ENCODE measurements at places on chromosomes 16 and 17.
A peak's percentile ranks its signal among the peaks of the same experiment; 100 is the strongest.

GRCh38 chr17:74117999-74118421 lies 85.5 kb upstream of the RPL38 start:
- no peak for DNase-seq

DNA sequence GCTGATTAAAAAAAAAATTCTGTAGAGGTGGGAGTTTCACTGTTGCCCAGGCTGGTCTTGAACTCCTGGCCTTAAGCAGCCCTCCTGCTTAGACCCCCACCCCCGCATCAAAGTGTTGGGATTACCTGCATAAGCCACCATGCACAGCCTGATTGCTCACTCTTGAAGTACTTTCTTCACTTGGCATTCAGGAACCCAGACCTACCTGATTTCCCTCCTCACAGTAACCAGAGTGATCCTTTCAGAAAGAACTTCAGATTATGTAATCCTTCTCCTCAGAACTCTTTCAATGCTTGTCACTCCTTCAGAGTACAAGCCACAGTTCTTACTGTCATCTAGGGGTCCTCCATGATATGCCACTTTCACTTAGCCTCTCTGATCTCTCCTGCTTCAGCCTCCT lies 1.4 kb downstream of the EFCAB13 start:
- DNase-seq: no peak

- no peak for DNase-seq
Measured at GRCh38 chr17:13825526-13826040, 223.9 kb upstream of the HS3ST3A1 start.

DNA sequence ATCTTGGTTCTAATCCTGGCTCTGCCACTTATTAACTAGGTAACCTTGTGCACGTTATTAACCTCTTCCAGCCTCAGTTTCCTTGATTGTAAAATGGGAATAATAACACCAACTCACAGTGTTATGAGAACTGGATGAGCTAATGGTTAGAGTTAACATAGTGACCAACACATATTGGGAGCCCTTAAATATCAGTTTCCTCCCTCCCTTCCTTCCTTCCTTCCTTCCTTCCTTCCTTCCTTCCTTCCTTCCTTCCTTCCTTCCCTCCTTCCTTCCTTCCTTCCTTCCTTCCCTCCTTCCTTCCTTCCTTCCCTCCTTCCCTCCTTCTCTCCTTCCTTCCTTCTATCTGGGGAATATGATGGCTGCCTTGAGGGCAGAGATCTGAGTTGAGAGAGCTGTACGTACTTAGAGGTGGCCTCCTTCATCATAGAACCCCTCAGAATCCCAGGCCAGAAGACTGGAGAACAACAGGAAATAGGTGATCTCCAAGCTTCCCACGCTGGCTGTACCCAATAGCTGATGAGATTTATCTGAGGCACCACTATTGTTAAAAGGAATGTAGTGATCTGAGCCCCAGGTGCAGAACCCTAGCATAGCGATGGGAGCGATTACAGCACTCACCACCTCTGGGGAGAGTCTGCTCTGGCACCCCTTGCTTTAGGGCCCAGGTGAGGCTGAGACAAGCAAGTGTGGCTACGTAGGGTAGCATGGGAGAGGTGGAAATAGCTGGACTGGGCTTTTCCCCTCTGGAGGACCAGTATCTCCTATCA lies 26.2 kb downstream of the CCR7 start:
- no peak for DNase-seq

GRCh38 chr17:77129568-77130301 lies 11.0 kb upstream of the SEC14L1 start:
- no peak for DNase-seq

DNA sequence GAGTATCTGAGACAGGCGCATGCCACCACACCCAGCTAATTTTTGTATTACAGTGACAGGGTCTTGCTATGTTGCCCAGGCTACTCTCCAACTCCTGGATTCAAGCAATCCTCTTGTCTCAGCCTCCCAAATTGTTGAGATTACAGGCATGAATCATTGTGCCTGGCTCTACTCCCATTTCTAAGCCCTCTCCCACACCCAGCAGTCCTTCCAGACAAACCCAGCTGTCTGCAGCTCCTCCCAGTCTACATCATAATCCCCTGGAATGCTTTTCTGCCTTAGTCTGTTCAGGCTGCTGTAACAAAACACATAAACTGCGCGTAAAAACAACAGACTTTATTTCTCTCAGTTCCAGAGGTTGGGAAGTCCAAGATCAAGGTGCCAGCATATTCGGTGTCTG lies 144.5 kb downstream of the GRIN2A start:
- no peak for DNase-seq

DNA sequence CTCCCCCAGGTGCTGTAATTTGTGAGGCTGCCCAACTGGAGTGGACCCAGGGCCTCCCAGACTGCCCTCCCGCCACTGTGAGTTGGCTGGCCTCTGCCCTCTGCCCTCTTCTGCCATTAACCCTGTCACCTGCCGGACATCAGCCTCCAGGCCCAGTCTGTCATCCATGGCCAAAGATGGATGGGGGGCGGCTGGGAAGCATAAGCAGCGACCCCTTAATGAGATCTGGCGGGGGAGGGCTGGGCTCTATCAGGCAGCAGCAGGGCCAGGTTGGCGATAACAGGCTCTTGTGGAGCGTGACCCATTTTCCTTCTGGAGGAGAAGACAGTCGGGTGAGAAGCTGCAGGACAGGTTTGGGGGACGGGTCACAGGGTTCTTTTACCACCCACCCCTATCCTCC lies 25.3 kb downstream of the CDK5RAP3 start:
- DNase-seq: no peak

DNA sequence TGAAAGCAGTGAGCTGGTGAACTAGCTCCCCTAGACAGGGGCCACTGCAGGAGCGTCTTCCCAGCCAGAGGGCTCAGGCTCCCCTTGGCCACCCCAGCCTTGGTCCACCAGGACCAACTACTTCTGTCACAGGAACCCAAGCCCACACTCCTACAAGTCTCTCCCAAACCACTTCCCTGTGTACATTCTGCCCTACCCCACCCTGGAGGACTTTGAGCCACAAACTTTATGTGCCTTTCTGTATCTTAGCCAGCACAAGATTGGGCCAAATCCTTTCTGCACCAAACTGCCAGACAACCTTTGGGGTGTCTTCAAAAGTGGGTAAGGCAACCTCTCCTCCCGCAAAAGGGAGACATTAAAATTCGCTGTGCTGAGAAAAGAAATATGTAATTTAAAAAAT lies 31.6 kb downstream of the EFCAB5 start:
- DNase-seq: no peak

- no peak for DNase-seq
Measured at GRCh38 chr16:79298894-79299799, 301.4 kb downstream of the MAF start.

DNA sequence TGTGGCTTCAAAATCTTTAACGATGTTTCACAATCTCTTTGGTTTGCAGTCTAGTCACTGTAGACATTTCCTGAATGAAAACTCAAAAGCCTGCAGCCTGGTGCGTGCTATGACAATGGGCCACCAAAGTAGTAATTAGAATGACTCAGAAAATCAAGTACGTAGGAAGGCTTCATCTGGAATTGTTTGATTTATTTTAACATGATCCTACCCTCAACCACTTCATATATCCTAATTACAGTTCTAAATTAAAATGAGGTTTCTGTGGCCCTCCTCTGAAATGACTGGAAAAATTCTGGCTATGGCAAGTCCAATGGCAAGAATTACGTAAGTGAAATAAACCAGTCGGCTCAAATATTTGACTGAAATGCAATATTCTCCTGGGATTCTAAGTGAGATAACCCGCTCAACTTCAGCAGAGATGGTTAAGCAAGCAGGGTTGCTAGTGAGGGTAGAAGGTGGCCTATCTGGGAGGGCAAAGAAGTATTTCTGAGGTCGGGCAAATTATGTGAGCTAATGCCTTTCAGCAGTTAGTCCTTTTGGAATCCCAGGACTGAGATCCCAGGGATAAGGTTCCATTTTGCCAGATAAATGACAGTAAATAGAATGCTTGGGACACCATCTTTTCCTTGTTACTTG lies 145.6 kb upstream of the MYOCD start:
- no peak for DNase-seq

- DNase-seq: no peak
Measured at GRCh38 chr17:80872501-80873306, 118.9 kb upstream of the CHMP6 start.

GRCh38 chr16:82741073-82741615 lies 114.4 kb downstream of the CDH13 start:
- DNase-seq: no peak

DNA sequence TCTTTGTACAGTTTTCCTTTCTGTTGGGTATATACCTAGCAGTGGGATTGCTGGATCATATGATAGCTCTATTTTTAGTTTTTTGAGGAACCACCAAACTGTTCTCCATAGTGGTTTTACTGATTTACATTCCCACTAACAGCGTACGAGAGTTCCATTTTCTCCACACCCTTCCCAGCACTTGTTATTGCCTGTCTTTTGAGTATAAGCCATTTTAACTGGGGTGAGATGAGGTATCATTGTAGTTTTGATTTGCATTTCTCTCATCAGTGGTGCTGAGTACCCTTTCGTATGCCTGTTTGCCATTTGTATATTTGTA lies 887 bp upstream of the EVI2B start:
- DNase-seq: no peak

- DNase-seq: peak; percentile 22
Measured at GRCh38 chr17:19650826-19651225, 2.3 kb downstream of the ALDH3A2 start.

DNA sequence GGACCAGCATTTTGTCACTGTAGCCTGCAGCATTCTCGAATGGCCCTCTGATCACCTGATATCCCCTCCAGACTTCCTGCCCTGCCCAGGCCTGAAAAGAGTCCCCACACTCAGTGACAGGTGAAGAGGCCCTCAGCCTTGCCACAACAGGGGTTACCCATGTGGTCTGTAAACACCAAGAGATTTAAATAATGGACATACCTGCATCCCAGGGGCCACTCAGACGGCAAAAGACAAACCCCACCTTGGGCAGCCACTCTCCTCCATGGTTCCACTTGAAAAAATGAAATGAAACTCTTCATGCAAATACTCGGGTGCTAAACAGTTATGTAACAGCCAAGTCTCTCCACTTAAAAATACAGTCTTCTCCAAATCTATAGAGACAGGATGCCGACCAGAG lies 22.9 kb upstream of the PECAM1 start:
- no peak for DNase-seq

DNA sequence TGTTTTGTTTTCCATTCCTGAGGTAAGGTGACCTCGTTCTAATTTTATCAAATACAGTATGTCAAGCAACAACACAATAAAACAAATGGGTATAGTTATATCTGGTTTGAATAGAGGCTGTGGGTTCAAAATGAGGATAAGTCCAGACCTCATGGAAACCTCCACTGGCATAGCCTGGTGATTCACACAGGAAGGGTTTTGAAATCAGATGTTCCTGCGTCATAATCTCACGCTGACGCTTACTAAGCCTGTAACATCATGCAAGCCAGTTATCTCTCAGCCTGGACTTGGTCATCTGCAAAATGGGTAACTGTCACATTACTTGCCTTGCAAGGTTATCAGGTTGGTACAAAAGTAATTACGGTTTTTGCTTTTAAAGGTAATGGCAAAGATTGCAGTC lies 1056.3 kb upstream of the EEF2KMT start:
- no peak for DNase-seq

- DNase-seq: no peak
Measured at GRCh38 chr16:48176635-48177408, 21.0 kb upstream of the ABCC12 start.

DNA sequence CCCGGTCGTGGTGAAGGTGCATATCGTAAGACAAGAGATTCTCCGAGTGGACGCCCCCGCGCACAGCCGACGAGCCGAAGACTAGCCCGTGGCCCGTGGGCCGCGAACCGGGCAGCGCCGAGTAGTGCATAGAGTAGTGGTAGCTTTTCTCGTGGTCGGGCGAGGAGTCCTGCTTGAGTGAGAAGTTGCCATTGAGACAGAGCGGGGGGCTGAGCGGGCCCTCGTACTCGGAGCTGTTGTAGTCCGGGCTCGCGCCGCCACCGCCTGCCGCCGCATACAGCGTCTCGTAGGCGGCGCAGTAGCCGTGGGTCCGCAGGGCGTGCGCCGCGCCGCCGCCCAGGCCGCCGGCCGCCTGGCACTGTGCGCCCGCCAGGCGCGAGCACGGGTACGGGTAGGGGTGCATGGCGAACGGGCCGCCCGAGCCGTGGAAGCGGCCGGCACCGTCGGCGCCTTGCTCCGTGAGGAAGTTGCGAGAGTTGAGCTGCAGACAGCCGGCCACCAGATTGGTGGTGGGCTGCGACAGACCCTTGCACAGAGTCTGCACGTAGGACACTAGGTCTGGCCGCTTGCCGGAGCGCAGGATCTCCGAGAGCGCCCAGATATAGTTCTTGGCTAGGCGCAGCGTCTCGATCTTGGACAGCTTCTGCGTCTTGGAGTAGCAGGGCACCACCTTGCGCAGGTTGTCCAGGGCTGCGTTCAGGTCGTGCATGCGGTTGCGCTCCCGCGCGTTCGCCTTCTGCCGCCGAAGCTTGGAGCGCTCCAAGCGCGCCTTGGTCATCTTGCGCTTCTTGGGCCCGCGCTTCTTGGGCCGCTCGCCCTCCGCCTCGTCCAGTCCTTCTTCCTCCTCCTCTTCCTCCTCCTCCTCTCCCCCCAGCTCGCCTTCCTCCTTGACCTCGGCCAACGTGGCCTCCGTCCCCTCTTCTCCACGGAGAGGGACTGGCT lies 2.0 kb downstream of the NEUROD2 start:
- no peak for DNase-seq

DNA sequence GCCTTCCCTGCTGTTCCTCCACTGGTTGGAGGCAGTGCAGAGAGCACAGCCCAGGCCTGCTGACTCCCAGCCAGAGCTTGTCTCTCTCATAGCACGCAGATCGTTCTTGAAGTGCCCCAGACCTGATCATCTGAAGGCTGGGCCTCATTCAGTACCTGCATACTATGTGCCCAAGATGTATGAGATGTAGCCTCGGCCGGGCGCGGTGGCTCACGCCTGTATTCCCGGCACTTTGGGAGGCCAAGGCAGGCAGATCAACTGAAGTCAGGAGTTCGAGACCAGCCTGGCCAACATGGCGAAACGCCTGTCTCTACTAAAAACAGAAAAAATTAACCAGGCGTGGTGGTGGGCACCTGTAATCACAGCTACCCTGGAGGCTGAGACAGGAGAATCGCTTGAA lies 31.0 kb downstream of the WNT3 start:
- DNase-seq: no peak

DNA sequence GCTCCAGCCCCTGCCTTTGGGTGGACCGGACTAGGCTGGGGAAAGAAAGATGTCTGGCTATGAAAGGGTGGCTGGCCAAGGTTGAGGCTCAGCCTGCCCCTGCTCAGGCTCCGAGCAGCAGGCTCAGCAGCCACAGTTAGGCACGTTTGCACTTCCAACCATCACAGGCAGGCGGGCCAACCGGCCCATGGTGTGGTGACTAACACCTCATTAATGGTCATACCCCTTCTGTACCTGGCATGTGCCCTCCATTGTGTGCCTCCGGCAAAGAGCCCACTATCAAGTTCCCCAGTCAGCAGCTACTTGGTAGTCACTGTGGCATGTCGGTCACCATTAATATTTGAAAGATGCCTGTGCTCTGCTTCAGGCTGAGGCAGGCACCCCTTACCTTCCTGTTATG lies 6.7 kb downstream of the TBC1D24 start:
- no peak for DNase-seq
